Neuronal stem cell (in vitro differentiated cells): ENCODE measurements at places on chromosomes 7 and 10.
A peak's percentile ranks its signal among the peaks of the same experiment; 100 is the strongest.

DNA sequence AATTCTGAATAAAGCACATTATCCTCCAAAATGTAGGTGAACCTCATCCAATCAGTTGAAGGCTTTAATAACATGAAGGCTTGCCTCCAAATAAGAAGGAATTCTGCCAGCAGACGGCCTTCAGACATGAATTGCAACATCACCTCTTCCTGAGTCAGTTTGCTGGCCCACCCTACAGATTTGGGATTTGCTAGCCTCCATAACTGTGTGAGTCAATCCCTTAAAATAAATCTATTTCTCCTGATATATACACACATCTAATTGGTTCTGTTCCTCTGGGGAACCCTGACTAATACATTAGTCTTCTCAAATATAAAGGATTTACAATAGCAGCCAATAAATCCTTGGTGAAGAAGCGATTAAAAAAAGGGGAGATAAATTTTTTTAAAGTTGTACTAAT is 34.8 kb upstream of the OSBPL3 start:
- no peak for DNase-seq

GRCh38 chr10:92038949-92039348 is 115.4 kb downstream of the BTAF1 start:
- no peak for DNase-seq

- DNase-seq = no peak
These were observed 664.9 kb downstream of the SUGCT start for GRCh38 chr7:40799493-40800403.

- DNase-seq = no peak
These were observed 661.6 kb upstream of the NRG3 start for GRCh38 chr10:81213370-81213769.

DNA sequence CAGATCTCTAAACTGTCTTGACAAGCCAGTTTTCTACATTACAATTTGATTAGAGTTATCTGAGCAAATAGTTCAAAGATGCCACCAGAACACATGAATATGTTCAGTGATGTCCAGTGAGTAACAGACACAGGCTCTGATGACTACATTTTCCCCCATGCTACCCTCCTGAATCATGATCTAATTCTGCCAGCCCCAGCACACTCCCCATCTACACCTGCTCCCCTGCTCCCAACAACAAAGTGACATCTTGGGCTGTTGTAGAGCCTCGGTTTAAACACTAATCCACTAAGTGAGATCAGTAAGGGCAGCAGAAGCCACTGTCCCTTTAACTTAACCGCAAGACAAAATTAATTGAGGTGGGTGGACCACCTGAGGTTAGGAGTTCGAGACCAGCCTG is 104.6 kb downstream of the PROSER2 start:
- no peak for DNase-seq

- DNase-seq = no peak
These were observed 74.5 kb downstream of the CREB3L2 start for GRCh38 chr7:137927386-137927785.

DNA sequence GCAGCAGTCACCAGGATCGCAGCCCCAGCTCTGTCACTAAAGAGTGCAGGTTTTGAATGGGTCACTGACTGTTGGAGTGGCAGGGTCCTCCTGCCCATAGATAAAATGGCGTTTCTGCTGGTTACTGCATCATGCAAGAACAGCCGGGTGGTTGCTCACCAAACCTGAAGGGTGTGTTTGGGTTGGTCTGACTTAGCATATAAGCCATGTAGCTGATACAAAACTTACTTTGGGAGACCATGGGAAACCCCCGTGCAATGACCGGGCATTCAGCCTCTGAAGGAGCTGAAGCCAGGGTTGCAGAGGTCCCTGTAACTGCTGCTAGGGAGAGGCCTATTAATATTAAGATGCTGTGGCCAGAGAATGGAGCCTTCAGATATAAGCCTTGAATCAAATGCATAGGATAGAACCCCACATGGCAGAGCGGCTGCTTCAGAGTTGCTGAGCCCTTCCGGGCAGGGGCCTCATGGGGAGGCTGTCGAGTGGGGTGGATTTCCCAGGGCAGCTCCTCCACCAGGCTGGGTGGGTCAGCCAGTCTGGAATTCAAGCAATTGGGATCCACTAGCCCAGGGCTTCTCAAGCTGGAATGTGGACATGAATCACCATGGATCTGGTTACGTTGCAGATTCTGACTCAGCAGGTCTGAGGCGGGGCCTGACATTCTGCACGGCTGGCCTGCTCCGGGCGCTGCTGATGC is 70.9 kb upstream of the CTBP2 start:
- peak; percentile 24 for DNase-seq

- no peak for DNase-seq
These were observed 94.0 kb upstream of the FAM180A start for GRCh38 chr7:135842446-135843179.

- no peak for DNase-seq
These were observed 1.0 kb downstream of the BEND7 start for GRCh38 chr10:13527864-13528122.

- DNase-seq = no peak
These were observed 18.6 kb upstream of the IFIT2 start for GRCh38 chr10:89283025-89283935.

DNA sequence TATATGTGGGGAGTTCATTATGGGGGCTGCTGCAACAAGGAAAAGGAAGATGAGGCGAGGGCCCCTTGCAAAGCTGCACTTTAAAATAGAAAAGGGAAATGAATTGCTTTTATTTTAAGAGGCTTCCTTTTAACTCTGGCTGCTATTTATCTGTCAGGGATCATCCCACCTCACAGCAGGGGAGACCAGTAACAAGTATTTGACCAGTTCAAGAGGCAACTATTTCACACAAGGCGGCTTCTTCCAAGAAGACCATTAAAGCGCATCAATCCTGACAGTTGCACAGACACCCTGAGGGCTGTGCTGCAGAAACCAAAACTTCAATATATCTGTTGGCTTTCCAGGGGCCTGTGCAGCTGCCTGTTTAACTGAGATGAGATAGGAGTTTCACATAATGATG is 1009.2 kb downstream of the SORCS3 start:
- DNase-seq = no peak
